ENCODE measurements at places on chromosomes 12 and 14.

DNA sequence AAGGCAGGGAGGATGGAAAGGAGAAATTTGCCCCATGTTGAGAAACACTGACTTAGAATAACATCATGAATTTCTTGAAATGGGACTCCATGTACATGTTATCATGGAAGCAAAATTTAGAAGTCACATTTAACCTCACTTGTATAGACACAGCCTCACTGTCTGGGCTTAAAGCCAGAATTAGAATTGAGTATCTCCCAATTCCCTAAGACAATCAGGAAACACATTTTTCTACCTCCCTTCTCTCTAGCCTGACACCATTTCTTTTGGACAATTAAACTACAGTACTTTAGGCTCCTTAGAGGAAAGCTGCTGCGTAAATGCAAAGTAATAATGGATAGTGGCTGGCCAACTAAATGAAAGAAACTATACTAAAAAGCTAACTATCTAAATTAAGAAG lies 795.5 kb downstream of the C12orf50 start:
- no peak for DNase-seq

DNA sequence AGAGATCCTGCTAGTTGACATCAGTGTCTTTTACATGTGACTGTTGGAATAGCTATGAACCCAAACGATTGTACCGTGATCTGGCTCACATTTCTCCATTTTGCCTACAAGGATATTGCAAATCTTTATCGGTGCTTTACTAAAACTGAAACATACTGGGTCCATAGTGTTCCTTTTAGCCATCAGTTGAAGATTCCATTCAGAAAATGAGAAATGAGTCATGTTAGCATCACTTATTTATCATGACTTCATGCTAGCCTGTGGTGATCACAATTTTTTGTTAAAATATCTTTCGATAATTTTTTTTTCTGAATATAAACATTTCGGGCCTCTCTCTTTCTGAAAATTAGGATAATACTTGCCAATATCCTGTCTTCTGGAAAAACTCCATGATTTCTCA lies 210.3 kb downstream of the EGLN3 start:
- no peak for DNase-seq

DNA sequence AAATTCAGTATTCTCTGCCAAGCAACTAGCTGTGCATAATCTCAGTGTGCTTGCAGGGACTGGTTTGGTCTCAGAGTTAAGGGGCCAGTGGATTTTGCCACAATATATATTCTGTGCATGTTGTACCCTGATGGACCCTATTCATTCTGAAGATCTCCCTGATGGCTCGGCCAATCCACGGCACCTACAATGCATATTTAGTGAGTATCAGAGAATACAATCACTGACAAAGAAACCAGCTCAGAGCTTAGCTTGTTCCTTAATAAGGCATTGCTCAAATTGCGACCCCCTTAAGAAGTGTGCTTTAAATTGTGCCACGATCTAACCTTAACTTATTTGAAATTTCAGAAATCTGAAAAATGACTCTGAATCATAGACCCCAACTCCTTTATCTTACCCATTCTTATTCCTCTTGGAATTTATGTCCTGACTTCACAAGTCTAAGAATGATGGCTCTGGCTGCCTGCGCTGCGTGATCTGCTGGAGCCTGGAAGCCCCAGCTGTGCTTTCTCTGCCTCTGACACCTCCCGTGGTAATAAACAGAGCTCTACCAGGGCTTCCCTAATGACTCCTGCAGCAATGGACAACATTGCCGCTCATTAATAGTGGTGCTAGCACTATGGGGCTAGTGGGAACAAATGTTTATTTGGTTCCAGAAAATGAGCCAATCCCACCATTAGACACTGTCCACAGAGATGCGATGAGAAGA lies 9.0 kb upstream of the DCAF4 start:
- DNase-seq: no peak

DNA sequence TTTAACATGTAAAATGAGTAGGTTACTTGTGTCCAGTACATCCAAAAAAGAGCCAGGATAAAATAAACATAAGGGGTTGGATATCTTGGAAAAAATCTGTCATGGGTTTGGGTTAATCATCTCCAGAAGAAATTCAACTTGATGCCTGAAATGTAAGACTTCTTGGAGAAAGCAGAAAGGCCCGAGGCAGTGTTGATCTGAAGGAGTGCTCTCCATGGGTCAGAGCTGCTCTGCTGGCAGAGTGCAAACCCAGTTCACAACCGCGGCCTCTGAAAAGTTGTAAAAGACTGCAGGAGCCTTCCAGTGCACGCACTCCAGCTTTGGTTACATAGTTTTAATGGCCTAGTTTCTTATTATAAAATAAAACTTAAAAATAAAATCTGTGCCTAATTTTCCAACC lies 97.3 kb upstream of the ALX1 start:
- DNase-seq: no peak

All from stimulated activated CD8-positive, alpha-beta memory T cell treated with anti-CD3 and anti-CD28 coated beads, Interleukin-4, amount 100 ng/mL, for 1 hour (primary cell).